SK-N-DZ (cell line): ENCODE measurements at places on chromosomes 1 and 21.

GRCh38 chr1:198079432-198079951, 77.3 kb upstream of the NEK7 start:
- no peak for DNase-seq

DNA sequence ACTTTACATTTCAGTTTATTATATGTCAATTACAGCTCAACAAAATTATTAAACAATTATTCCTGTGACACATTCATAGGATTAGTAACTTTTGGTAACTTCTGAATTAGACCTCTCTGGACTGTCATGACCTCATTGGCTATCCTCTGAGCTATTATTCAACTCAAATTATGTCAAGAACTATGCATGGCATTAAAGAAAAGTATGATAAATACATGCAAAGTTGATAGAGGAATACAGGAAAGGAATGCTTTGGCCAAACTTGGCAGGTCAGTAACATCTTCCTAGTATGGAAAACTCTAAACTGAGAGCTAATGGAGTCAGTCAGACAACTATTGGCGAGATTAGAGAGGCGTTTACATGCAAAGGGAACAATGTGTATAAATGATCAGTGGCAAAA, 158.4 kb downstream of the DUSP10 start:
- DNase-seq: no peak

GRCh38 chr1:17790383-17791054, 35.4 kb downstream of the ACTL8 start:
- no peak for DNase-seq

DNA sequence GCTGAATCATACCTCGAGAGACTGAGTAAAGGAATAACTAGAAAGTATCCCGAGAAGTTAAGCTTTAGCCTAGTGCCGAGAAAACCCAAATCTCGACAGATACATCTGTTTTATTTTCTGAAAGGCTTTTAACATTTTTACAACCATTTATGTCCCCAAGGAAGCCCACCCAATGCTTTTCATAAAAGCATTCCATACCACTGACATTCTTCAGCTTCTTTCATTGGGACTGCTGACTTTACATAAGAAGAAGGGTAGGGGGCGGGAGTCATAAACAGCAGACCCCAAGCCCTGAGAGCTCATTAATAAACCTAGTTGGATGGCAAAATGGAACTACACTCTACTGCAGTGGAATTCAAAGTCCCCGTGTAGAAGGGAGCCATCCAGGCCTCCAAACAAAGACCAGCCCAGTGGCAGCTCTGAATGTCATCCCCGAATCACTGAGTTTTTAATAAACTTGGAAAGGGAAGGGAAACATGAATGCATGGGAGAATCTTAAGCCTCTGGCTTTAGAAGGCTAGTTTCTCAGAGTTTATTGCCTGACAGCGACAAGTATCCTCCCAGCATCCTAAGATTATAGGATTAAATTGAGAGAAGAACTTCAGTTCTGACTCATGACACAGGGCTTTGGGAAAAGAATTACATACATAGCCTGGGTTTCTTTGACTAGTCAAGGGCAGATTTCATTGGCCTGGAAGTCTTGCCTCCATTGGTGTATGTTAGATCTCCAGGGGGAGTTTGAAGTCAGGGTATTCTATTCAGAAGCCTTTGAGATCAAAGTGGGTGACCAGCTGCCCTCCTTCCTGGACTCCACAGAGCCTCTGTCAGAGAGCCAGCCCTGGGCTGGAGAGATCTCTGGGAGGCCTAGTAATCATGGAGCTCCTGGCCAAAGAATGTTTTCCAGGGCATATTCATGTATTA, 3.7 kb downstream of the ATF3 start:
- DNase-seq: no peak

DNA sequence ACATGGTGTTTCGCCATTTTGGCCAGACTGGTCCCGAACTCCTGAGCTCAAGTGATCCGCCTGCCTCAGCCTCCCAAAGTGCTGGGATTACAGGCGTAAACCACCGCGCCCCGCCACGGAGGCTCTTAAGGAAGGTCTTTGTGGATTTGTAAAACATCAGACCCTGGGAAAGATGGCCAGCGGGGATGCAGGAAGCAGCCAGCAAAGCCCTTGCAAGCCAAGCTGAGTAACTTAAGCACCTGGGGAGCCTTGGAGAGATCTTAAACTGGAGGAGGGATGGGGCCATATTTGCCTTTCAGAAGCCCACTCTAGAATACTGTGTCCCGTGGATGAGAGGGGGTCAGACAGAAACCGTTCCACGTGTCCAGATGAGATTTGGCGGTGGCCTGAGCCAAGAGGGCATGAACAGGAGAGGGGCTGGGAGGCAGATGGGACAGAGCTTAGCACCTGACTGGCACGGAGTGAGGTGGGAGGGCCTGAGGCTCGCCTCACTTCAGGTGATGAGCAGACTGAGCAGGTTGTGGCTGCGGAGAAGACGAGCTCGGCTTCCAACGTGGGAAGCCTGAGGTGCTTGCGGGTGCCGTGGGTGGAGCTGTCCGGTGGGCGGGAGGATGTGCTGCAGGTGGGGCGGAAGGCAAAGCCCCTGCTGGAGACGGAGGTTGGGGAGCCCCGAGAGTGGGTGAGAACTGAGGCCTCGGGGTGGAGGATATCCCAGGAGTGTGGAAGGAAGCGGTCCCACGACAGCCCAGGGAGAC, 11.7 kb downstream of the C1orf216 start:
- no peak for DNase-seq

- no peak for DNase-seq
These were observed 22.5 kb upstream of the PEF1 start for GRCh38 chr1:31667065-31667785.

- DNase-seq: no peak
These were observed 394.2 kb upstream of the LYPLAL1 start for GRCh38 chr1:218779341-218780100.

DNA sequence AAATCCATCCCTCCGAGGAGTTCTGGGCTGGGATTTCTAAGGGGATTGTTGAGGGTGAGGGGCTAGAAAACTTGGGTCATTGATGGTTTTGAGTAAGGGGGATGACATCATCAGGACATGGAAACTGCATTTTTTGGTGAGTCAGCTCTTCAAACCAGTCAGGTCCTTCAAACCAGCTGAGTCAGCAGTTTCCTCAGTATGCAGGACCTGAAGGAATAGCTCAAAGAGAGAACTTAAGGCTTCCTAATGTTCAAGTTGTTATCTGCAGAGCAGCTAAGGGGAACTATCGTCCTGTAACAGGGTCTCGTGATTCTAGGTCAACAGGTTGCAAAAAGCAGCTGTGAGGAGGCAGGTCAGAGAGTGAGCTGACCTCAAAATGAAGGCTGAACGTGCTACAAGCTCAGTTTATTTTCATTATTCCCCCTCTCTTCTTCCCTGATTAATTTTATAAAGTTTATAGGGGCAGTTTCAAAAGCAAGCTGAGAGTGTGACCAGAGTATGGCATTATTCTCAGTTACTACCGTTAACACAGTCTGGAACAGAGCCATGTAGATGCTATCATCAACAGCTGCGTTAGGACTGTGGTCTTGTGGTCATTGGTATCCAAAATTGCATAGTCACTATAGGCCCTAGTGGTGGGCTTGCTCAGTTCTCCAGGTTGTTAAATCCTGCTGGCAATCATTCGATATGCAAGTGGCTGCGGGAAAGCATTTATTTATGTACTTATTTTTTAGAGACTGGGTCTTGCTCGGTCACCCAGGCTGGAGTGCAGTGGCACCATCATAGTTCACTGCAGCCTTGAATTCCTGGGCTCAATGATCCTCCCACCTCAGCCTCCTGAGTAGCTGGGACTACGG, 10.7 kb upstream of the SDC3 start:
- DNase-seq: peak; percentile 54

GRCh38 chr1:10637400-10637799, 159.0 kb downstream of the CASZ1 start:
- no peak for DNase-seq

DNA sequence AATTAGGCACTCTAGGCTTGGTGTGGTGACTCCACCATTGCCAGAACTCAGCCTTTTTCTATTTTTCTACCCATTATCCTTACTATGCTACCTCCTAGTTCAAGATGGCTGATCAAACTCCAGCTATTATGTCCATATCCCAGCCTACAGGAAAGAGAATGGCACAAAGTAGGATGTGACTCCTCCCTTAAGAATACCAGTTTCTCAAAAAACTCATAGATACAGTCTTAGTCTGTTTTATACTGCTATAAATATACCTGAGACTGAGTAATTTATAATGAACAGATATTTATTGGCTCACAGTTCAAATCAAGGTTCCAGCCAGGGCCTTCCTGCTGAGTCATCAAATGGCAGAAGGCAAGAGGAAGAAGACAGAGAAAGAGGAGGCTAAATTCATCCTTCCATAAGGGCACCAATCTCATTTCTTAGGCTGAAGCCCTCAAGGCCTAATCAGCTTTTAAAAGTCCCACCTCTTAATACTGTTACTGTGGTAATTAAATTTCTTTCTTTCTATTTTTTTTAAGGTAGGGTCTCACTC, 542.8 kb upstream of the BEND5 start:
- DNase-seq: no peak

GRCh38 chr21:28177124-28177523, 815.6 kb downstream of the LTN1 start:
- no peak for DNase-seq

GRCh38 chr1:6822530-6823359, 37.5 kb downstream of the CAMTA1 start:
- no peak for DNase-seq

GRCh38 chr1:203362720-203363025, 11.8 kb upstream of the FMOD start:
- DNase-seq: no peak

DNA sequence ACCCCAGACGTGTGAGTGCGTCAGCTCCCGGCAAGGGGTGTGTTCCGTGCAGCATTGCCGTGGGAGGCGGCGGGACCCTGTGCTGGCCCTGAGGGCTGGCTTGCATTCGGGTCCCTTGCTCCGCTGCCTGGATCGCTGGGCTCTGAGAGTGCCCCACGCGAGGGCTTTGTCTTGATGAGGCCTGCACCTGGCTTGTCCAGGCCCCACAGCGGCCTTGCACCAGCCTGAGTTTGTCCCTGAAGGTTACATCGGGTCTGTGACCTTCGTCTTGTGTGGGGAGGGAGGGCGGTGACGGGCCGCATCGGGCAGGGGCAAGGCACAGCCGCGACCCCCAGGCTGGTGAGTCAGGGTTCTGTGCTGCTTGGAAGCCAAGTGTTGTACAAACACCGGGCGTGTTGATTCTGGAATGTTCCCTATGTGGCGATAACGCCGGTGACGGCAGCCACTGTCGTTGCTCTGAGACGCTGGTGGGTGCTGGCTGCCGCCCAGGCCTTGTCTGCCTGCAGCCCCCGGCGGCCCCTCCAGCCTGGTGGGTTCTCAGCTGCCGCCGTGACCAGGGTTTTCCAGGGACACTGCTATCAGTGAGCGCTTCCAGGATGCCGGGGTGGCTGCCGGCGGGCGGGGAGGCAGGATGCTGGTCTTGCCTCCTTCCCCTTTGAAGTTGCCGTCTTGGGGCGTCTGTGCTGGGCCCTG, 42.9 kb downstream of the SLX9 start:
- DNase-seq: no peak

GRCh38 chr1:191886977-191887376, 271.3 kb upstream of the RGS18 start:
- DNase-seq: no peak

DNA sequence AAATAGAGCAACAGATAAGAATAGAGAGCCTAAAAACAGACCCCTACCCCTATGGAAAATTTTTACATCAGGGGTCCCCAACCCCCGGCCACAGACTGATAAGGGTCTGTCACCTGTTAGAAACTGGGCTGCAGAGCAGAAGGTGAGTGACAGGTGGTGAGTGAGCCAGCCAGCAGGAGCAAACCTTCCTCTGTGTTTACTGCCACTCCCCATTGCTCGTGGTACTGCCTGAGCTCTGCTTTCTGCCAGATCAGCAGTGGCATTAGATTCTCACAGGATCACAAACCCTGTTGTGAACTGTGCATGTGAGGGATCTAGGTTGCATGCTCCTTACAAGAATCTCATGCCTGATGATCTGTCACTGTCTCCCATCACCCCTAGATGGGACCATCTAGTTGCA, 174.1 kb downstream of the FOXD2 start:
- no peak for DNase-seq

- peak; percentile 50 for DNase-seq
These were observed 3.6 kb downstream of the CR1 start for GRCh38 chr1:207499573-207499972.

DNA sequence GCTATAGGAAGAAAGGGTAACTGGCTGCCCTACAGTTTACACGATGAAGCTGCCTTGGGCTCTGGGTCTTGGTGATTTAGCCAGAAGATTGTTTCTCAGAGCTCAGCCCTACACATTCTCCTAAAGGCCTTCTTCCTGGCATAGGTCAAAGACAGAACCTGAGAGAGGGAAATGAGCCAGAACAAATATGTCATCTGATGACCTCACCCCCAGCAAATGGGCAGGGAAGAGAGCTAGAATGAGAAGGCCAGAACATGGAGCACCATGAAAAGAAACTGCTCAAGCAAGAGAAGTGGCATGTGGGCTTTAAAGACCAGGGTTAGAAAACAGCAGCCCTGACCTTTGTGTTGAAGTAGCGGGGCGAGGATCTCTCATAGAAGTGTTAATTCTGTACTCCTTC, 5.5 kb upstream of the ILDR2 start:
- DNase-seq: no peak

- DNase-seq: peak; percentile 85
These were observed 248.9 kb downstream of the S1PR1 start for GRCh38 chr1:101485712-101486111.

DNA sequence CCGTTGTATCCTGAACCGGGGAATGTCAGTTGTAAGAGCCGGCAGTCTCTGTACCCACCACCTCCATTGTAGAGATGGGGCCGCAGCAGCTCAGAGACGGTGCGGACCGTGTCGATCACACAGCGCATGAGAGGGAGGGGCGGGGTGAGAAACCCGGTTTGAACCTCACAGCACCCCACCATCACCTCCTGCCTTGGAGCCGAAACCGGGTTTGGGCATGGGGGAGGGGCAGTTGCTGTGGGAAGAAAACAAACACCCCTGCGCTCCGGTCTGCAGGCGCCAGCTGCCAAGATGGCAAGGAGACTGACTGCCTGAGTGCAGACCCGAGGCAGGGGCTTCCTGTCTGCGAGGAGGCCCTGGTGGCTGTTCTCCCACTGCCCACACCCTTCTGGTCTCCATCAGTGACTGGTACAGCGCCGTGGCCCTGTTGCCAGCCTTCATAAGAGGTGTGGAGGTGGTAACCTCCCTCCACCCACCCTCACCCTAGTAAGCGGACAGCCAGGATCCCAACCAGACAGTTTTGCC, 69.2 kb upstream of the SSBP3 start:
- no peak for DNase-seq

DNA sequence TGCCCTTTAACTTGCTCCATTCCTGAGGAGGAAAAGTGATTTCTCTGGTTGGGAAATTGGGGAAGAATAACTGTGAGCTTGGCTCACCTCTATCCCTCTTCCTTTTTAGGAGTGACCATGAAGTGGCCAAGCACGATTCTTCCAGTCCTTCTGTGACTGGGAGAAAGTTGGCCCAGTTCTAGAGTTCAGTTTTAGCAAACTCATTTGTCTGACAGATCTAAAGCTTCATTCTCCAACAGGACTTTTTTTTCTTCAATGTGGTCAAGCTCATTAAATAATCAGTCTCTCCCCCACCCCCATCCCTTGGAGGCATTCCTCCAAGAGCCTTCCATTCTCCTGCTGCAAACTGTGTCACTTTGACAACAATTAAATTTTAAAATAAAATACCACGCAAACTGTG, 6.4 kb upstream of the AGL start:
- no peak for DNase-seq
